ENCODE measurements at places on chromosomes 4 and X.

- DNase-seq = no peak
These were observed 223.9 kb upstream of the VEGFC start for GRCh38 chr4:177016541-177017141.

- DNase-seq = no peak
These were observed 507.4 kb downstream of the C4orf33 start for GRCh38 chr4:129603241-129603931.

- no peak for DNase-seq
These were observed 186.3 kb upstream of the FGF13 start for GRCh38 chrX:138897621-138898492.

- no peak for DNase-seq
These were observed 96.2 kb upstream of the APOOL start for GRCh38 chrX:84907324-84907968.

GRCh38 chrX:149527705-149528104 is 13.1 kb upstream of the EOLA1 start:
- DNase-seq = peak; percentile 54

GRCh38 chrX:94401426-94401825 is 727.4 kb downstream of the FAM133A start:
- no peak for DNase-seq

DNA sequence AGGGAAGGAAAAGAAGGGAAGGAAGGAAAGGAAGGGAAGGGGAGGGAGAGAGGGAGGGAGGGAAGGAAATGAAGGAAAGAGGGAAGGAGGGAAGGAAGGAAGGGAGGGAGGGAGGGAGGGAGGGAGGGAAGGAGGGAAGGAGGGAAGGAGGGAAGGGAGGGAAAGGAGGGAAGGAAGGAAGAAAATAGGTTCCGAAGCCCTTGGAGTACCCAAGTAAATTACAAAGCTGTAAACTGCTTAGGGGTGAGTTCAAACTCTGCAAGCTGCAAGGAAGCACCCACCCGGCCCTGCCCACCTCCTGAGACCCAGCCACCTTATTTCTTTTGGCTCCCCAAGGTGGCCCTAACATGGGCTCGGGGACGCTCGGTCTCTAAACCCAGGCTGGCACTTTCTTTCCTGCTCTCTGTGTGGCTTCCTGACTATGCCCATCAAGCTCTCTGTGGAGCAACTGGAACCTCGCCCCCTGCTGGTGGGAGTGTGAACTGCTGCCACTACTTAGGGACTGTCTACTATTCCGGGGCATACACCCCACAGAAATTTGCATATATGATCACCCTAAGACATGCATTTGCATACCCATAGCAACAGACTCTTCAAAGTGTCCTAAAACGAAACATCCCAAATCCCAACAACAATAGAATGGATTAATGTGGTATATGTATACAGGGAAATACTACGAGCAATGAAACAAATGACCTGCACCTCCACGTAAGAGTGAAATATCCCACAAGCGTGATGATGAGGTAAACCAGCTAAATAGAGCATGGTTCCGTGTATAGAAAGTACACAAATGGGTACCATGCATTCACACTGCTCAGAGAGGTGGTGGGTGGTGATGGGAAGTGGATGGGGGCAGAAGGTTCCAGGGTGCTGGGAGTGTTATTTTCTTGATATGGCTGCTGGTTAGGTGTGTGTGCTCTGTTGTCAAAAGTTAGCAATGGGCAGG is 151.7 kb upstream of the TBL1X start:
- peak; percentile 55 for DNase-seq

DNA sequence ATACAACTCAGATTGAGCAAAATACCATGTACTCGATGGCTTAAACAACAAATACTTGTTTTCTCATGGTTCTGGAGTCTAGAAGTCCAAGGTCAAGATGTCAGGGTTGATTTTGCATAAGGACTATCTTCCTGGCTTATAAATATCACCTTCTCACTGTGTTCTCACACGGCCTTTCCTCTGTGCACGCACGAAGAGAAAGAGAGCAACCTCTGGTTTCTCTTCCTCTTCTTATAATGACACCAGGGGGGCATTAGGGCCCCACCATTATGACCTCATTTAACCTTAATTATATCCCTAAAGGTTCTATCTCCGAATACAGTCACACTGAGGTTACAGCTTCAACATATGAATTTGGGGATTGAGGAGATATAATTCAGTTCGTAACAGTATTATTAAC is 504.0 kb downstream of the MAGEE1 start:
- no peak for DNase-seq

DNA sequence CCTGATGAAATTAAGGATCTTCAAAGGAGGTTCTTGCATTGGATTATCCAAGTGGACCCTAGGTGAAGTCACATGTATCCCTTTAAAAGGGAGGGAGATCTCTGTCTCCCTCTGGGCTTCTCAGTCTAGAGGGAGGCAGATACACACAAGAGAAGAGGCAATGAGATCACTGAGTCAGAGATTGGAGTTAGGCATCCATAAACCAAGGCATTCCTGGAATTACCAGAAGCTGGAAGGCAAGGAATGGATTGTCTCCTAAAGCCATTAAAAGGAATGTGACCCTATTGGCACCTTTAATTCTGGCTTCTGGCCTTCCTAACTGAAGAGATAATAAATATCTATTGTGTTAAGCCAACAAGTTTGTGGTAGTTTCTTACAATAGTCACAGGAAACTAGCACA is 383.2 kb downstream of the PACRGL start:
- no peak for DNase-seq

- DNase-seq = peak; percentile 2
These were observed 65.7 kb upstream of the PAGE1 start for GRCh38 chrX:49761481-49761880.

- DNase-seq = no peak
These were observed 21.9 kb downstream of the PTTG2 start for GRCh38 chr4:37981844-37982720.

- DNase-seq = no peak
These were observed 30.2 kb downstream of the NEK1 start for GRCh38 chr4:169582203-169582602.

- DNase-seq = no peak
These were observed 106.2 kb upstream of the MAML3 start for GRCh38 chr4:140260227-140260626.

GRCh38 chrX:107726816-107727534 is 48.6 kb downstream of the TSC22D3 start:
- no peak for DNase-seq

- DNase-seq = no peak
These were observed 19.3 kb downstream of the SEC24D start for GRCh38 chr4:118816538-118817177.

- DNase-seq = no peak
These were observed 24.7 kb downstream of the ETNPPL start for GRCh38 chr4:108738003-108738706.

GRCh38 chrX:139566981-139567380 is 36.4 kb downstream of the F9 start:
- DNase-seq = no peak

GRCh38 chrX:140804292-140804691 is 94.7 kb downstream of the LINC00632 start:
- no peak for DNase-seq

DNA sequence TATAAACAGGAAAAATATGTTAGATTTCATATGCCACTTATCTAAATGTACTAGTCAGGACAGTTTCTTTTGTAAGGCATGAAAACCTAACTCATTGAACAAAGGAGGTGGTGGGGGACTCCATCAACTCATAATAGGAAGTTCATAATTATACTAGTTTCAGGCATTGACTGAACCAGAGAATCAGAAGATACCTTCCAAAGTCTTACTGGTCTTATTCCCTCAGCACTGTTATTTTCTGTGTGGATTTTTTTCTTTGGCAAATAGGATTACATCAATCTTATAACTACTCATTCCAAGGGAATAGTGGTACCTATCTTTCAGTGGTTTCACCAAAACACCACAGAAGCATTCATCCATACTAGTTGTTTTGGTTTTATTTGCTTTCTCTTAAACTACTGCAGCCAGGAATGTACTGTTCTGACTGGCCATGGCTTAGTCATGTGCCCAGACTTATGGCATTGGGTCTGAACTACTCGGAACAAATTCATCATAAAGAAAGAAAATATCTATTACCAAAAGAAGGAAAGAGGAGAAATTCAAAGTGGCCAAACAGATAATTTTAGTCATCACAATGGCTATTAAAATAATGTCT is 273.9 kb downstream of the ARAP2 start:
- no peak for DNase-seq
